Islet precursor cell (in vitro differentiated cells): ENCODE measurements at places on chromosomes 1 and 21.

GRCh38 chr1:52056937-52057231, 789 bp downstream of the BTF3L4 start:
- no peak for DNase-seq

DNA sequence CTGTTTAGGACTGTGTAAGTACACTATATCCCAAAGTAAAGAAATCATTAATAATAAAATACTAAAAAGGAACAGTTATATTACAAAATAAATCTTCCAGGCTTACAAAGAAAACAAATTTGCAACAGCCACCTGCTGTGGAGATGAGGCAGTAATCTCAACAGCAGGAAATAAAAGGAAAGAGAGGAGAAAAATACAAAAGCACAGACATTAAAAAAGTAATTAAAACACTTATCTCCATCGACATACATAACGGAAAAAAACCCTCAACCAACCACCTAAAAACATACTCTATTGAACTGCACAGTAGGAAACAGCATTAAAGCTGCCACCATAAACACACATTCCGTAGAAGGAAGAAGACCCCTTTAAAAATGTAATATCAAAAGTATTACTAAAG, 317.6 kb downstream of the DPYD start:
- DNase-seq, result no peak

GRCh38 chr1:108829498-108829916, 27.4 kb downstream of the AKNAD1 start:
- DNase-seq, result no peak

DNA sequence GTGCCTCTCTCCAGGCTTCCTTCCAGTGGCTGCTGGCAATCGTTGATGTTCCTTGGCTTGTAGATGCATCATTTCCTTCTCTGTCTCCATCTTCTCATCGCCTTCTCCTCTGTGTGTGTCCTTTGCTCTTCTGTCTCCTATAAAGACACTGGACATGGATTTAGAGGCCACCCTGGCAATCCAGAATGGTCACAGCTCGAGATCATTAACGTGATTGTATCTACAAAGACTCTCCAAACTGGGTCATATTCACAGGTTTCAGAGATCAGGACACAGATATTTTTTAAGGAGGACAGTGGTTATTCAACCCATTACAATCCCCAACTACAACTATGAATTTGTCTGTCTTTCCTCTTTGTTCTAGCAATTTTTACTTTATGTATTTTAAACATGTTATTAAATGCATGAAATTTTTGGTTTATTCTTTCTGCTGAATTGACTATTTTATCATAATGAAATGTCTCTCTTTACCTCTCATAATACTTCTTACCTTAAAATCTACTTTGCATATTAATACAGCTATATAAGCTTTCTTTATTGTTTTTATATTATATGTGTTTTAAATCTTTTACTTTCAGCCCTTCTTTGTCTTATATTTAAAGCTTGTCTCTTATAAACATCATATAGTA, 22.8 kb downstream of the CR1 start:
- no peak for DNase-seq
